ENCODE measurements at places on chromosomes 6 and 20. TPM values are rescaled to one million over a fixed set of nuclear protein-coding genes. Genes with fewer than 3 reads are reported as not detected.

The MYBL2 gene
- total RNA-seq, result 1.8 TPM

The XKR7 gene
- total RNA-seq, result under 0.01 TPM

The CSNK2A1 gene
- total RNA-seq, result 82.9 TPM

The COL9A1 gene
- total RNA-seq, result not detected

The RBBP8NL gene
- total RNA-seq, result not detected

The CRISP3 gene
- total RNA-seq, result not detected

The FKBP1C gene
- total RNA-seq, result 1.1 TPM

The SCUBE3 gene
- total RNA-seq, result 62.5 TPM

The HSD17B8 gene
- total RNA-seq, result 2.7 TPM

The VIP gene
- total RNA-seq, result not detected

The VSX1 gene
- total RNA-seq, result not detected

The SLC17A1 gene
- not detected for total RNA-seq

The LHFPL5 gene
- total RNA-seq, result not detected

The SFTA2 gene
- not detected for total RNA-seq

The ABHD16B gene
- total RNA-seq, result not detected

The NINL gene
- 14.8 TPM for total RNA-seq

The DCDC2 gene
- under 0.01 TPM for total RNA-seq

The EPB41L1 gene
- 26.8 TPM for total RNA-seq

The CCN2 gene
- 272 TPM for total RNA-seq

The EFCAB8 gene
- total RNA-seq, result 1.4 TPM

The PRL gene
- total RNA-seq, result not detected

The BCAS1 gene
- not detected for total RNA-seq
